Kidney (tissue), 22 donors: ENCODE measurements at places on chromosomes 11 and 22. TPM values are rescaled to one million over a fixed set of nuclear protein-coding genes. Genes with fewer than 3 reads are reported as not detected.

Gene DNHD1
- 10.1 TPM for total RNA-seq

Gene SPON1
- 77.9 TPM for total RNA-seq

Gene OR10A6
- not detected for total RNA-seq

Gene TMEM86A
- total RNA-seq = 7.4 TPM

Gene HEPN1
- total RNA-seq = not detected

Gene RIMBP3C
- 0.22 TPM for total RNA-seq

Gene NAALAD2
- total RNA-seq = 2.0 TPM

Gene RIMBP3B
- 0.16 TPM for total RNA-seq

Gene SCGB2A2
- not detected for total RNA-seq

Gene HIRA
- total RNA-seq = 26.8 TPM

Gene GDPD4
- total RNA-seq = not detected

Gene C1QTNF6
- 8.0 TPM for total RNA-seq

Gene SYCE3
- not detected for total RNA-seq

Gene GPR83
- 0.28 TPM for total RNA-seq

Gene IRAG1
- total RNA-seq = 38.1 TPM

Gene SLC1A2
- total RNA-seq = 0.28 TPM

Gene CRYBB2
- total RNA-seq = not detected

Gene RAB6A
- 138 TPM for total RNA-seq

Gene MS4A7
- total RNA-seq = 47.6 TPM

Gene C22orf42
- total RNA-seq = not detected

Gene THAP12
- total RNA-seq = 39.3 TPM

Gene MOGAT2
- not detected for total RNA-seq

Gene PGR
- total RNA-seq = 1.3 TPM
